ENCODE measurements at places on chromosomes 5 and 9. TPM values are rescaled to one million over a fixed set of nuclear protein-coding genes. Genes with fewer than 3 reads are reported as not detected.

WHRN gene
- 14.8 TPM for total RNA-seq

- no peak for DNase-seq
- H3K27ac ChIP-seq = no peak overlapping the region
- peaks cover 6% of the 10 kb centered on the region for H3K27me3 ChIP-seq
- no peaks in the 10 kb centered on the region for H3K4me1 ChIP-seq
- no peak overlapping the region for H3K4me3 ChIP-seq
Observed at GRCh38 chr9:96884443-96884842, 30.1 kb upstream of the ZNF782 start.

MGAT1 gene
- total RNA-seq = 132 TPM

RAD1 gene
- 14.8 TPM for total RNA-seq

DNA sequence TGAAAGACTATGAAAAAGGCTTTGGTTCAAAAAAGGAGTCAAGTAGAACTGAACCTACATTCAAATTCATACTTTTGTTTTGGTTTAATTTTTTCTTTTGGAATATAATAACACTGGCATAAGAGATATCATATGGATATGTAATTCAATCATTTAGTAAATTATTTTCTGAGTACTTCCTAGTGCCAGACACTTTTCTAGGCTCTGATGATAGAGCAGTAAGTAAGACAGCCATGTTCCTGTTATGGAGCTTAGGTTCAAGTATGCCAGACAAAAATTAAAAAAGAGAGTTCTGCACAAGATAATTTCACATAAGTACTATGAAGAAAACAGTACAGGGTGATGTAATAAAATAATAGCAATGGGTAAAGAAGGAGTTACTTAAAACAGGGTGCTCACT lies 1074.0 kb downstream of the PTPRD start:
- H3K27ac ChIP-seq = no peak overlapping the region
- no peak overlapping the region for H3K4me3 ChIP-seq
- no peaks in the 10 kb centered on the region for H3K4me1 ChIP-seq
- DNase-seq = no peak
- no peaks in the 10 kb centered on the region for H3K36me3 ChIP-seq

SHOC1 gene
- total RNA-seq = 0.16 TPM

GRCh38 chr5:159330131-159330800 lies at the start of gene IL12B:
Gene IL12B (minus strand): TSS chr5:159330487. CDS start chr5:159326782, 3,705 bp downstream.
- no peak within 1 kb of the TSS for H3K27ac ChIP-seq
- no peaks in the 10 kb centered on the region for H3K36me3 ChIP-seq
- no peaks in the 10 kb centered on the region for H3K27me3 ChIP-seq
- DNase-seq = no peak
